T follicular helper cell (primary cell): ENCODE measurements at places on chromosomes 5 and 9.

DNA sequence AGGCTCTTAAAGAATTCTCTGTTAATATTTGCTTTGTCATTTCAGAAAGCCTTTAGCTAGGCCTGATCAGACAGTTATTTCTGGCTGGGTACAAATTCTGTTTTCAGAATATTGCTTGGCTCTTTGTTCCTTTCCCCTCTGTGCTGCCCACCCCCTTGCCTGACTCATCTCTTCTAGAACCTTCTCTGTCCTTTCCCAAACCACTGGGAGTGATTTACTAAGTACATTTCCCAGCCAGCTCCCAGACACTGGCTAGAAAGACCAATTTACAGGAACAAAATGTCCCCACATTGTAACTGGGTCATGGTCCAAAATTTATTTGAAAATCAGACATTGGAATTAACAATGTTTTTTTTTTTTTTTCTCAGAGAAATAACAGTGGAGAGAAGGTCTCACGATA lies 133.1 kb upstream of the MAP1B start:
- no peak for DNase-seq

DNA sequence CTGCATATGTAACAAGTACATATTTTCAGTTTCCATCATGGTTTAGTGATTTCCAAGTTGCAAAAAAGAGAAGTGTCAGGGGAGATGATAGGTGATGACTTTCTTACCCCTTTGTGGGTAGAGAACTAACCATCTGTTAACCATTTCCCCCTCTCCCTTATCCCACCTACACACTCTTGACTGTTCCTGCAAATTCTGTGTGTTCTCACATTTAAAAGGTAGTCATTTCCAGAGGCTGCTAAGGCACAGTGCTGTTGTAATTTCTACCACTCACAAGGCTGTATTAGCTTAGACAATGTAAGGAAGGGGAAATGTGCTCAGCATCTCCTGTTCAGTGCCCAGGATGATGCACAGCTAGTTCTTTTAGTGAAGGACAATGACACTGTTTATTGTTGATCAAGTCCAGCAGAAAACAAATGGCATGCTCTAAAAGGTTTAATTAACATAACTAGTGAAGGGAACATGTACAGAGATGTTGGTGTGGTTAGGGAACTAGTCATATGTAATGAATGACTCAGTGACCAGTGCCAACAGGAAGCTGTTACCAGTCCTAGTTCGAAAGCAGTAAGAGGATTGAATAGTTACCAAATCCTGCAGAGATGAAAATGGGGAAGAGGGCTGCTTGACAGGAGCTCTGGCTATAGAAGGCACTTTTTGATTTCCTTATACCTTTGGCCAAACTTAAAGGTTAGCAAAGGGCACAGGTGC lies 165.1 kb downstream of the PLK2 start:
- no peak for DNase-seq

- DNase-seq = no peak
These were observed 1.3 kb upstream of the TMEM210 start for GRCh38 chr9:137172901-137173795.

- no peak for DNase-seq
These were observed 484.5 kb downstream of the DMAC1 start for GRCh38 chr9:7315116-7315515.

DNA sequence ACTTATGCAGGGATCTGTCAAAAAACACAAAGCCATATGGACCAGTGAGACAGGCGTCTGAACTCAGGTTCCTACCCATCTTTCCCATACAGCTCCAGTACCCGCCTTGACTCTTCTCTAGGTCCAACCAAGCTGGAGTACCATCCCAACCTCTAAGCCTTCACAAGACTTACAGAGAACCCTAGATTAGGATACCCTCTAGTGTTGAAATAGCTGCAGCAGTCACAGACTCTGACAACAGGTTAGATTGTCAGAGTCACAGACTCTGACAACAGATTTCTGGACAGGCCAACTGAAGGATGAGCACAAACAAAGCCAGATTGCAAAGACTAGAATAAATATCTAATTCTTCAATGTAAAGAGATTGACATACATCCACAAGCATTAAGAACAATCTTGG lies 266.1 kb downstream of the GRIA1 start:
- DNase-seq = no peak

DNA sequence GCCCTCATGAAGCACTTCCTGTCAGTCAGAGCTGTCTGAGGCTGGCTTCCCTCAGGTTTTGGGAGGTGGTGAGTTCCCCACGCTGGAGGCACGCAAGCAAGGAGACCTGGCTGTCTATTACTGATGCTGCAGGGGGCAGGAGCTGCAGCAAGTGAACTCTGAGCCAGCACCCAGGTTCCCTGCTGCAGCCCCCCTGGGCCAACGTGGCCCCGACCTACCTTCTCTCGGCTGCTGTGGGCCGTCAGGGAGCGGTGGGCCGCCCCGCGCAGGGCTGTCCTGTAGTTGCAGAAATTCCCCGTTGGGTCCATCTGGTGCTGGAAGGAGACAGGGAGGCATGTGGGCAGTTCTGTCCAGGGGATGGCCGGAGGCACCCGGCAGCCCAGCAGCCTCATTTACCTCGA lies 46.8 kb upstream of the RNF130 start:
- no peak for DNase-seq

DNA sequence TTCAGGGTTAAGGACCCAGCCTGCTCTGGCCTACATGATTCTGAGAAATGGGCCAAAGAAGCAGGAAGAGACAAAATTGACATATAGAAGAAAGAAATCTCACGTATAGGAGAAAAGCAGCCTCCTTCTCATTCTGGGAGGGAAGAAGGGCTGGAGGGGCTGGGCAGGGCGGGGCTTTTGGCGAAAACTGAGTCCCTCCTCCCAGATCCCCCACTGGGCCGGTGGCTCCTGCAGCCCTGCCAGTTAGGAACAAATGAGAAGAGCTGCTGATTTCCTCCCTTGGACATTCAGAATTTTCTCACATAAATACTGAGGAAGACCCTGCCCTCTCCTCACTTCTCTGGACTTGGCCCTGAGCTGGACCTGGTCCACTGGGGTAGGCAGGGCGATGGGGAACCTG lies at the start of gene WNT8A:
Gene WNT8A (plus strand): TSS at position 332 of the 400 bp plus-strand sequence. CDS start 95 bp downstream, outside the sequence.
- no peak for DNase-seq

- DNase-seq = no peak
These were observed 128.9 kb upstream of the IL12B start for GRCh38 chr5:159459132-159459627.

GRCh38 chr9:3323714-3324113 lies 202.1 kb downstream of the RFX3 start:
- no peak for DNase-seq

- DNase-seq = no peak
These were observed 239.6 kb upstream of the TAS2R1 start for GRCh38 chr5:9869616-9870288.

GRCh38 chr9:129675620-129676019 lies 10.2 kb downstream of the PRRX2 start:
- DNase-seq = no peak
